Femur (tissue), 1 donor: ENCODE measurements at places on chromosomes 6 and 20.
A peak's percentile ranks its signal among the peaks of the same experiment; 100 is the strongest.

DNA sequence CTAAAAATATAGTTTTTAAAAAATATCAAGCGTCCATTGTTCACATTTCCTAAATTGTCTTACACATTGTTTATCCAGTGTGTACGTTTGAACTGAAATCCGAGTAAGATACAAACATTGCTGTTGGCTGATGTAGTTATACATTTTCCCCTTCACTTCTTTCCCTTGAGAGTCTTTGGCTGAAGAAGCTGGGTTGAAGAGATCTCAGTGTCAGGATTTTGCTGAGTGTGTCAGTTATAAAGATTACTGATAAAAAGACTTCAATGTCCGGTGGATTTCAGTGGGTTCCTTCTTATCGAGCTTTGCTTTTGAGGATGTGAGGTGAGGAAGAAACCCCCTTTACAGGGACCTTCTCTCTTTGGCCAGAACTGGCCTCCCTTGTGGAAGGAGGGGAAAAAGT lies 20.5 kb downstream of the RFPL4B start:
- DNase-seq: no peak

DNA sequence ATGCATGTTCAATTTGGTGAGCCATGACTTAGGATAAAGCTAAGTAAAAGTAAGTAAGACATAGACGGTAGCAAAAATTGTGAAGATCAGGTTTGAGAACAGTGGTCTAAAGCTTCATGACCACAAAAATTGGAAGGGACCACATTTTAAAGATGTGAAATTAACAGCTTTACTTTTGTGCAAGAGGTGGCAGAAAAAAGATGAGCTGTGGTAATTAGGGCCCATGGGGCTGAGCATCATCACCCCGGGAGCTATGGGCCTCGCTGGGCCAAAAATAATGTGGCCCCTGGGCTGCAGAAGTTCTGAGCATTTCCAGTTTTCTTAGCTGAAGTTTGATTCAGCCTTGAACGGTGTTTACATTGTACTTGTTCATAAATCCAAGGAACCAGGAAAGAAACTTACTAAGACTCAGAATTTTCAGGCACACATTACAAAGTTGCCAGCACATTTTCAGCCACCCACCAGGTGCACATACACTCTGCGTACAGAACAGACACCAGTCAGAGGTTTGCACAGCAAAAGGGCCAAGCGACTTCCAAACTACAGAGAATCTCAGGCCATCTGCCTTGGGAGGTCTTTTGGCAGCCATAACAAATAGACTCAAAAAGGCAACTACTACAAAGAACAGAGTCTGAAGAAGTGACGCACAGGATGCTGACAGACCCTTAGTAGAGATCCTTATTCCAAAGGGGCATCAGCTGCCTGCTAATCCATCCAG lies 57.7 kb downstream of the CSE1L start:
- no peak for DNase-seq

DNA sequence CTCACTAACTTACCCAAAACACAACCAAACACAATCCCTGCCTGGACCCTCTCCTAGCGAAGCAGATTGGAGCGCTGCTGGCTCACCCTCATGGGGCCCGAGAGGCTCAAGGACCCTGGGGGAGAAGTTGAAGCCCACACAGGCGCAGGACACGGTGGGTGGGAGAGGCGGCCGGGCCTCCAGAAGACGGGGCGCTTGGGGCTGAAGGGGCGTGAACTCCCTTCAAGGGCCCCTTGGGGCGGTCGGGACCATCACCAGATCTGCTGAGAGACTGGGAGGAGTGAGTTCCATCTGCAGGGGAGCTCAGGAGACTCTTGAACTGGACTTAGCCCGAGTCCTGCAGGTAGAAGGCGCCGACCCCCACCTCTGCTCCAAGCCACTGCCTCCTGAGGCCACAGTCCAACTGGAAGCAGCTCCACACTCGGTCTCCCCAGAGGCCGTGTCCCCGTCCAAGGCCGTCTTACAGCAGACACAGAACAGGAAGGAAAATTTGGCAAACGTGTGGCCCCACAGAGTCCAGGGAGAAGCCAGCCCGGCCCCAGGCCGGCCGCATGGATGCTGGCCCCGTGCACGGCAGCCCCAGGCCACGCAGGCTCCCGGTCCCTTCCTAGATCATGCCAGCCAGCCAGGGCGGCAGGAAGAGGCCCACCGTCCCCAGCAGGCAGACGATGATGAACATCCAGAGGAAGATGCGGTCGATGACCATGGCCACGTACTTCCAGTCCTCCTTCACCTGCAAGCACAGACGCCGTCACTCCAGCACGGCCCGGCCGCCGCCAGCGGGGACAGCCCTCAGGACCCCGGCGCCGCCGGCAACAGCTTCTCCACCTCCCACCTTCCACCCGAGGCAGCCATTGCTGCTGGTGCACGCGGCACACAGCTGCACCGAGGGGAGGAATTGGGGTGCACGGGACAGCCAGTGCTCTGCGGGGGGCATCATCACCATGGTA lies 14.7 kb downstream of the CHRNA4 start:
- no peak for DNase-seq

- no peak for DNase-seq
Observed at GRCh38 chr6:5667737-5668136, 339.0 kb downstream of the NRN1 start.

DNA sequence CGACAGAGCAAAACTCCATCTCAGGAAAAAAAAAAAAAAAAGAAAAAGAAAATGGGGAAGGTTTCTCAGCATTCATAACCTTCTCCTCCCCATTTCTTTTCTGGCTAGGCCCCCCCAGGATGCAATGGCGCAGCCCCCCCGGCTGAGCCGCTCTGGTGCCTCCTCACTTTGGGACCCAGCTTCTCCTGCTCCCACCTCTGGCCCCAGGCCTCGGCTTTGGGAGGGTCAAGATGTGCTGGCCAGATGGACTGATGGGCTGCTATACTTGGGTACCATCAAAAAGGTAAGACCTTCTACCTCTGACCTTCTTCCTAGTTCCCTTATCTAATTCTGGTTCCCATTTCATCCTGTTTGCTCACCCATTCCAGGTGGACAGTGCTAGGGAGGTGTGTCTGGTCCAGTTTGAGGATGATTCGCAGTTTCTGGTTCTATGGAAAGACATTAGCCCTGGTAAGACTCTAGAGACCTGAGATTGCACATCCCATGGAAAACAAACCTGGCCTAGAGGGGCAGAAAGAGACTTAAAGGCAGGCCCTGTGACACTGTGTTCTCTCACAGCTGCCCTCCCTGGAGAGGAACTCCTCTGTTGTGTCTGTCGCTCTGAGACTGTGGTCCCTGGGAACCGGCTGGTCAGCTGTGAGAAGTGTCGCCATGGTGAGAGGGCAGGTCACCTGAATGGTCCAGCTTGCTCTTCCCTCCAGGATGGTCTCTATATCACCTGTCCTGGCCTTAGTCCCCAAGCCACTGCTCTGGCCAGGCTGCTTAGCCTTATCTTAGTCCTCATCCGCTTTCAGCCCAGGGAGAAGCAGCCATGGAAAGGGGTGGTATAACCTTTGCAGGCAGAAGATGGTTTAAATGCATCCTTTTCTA lies 1.6 kb downstream of the PHF1 start:
- no peak for DNase-seq

DNA sequence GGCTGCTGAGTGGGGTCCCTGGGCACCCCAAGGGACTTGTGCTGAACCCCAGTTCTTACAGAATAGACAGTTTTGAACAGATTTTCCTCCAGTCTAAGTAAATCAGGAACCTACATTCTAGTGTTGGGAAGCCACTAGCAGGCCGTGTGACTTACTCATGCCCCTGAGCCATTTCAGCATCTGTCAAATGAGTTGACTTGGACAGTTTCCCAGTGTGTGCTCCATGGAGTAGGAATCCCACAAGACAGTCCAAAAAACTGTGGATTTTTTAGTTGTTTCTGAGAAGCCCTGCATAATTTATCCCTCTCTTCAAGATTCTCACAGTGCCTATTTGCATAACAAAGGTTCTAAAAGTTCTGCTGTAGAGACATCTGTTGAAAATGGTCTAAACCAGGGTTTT lies 2.1 kb downstream of the GABRR2 start:
- peak; percentile 52 for DNase-seq

DNA sequence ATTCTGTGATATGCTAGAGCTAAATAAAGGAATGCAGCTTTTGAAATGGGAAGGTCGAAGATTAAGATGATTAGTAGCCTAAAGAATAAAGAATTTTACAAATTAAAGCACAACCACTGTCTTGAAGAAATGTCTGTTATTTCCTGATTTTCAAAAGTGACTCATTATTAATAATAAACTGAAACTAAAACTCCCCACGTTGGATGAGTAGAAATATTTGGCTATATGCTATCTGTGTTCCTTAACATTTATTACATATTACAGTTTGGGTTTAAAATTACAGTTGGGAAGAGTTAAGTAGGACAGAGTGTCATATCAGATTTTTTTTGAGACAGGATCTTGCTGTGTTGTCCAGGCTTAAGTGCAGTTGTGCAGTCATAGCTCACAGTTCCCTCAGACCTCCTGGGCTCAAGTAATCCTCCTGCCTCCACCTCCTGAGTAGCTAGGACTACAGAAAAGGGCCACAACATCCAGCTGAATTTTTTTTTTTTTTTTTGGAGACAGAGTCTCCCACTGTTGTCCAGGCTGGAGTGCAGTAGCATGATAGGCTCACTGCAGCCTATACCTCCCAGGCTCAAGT lies 47.1 kb downstream of the AKIRIN2 start:
- no peak for DNase-seq

DNA sequence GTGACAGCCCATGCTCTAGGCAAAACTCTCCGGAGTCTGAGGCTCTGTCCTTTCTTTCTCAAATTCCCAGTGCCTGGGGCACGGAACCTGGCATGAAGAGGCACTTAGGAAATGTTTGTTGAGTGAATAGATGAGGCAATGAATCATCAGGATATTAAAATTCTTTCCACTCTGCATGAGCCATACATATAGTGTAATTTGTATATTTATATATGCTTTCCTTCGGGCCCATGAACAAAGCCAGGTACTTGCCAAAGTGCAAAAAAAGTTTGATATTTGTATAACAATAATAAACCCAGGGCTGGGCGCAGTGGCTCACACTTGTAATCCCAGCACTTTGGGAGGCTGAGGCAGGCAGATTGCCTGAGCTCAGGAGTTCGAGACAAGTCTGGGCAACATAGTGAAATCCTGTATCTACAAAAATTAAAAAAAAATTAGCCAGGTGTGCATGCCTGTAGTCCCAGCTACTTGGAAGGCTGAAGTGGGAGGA lies 212.3 kb upstream of the ZNF217 start:
- no peak for DNase-seq

- peak; percentile 21 for DNase-seq
Observed at GRCh38 chr20:47810721-47811347, 25.6 kb upstream of the SULF2 start.

DNA sequence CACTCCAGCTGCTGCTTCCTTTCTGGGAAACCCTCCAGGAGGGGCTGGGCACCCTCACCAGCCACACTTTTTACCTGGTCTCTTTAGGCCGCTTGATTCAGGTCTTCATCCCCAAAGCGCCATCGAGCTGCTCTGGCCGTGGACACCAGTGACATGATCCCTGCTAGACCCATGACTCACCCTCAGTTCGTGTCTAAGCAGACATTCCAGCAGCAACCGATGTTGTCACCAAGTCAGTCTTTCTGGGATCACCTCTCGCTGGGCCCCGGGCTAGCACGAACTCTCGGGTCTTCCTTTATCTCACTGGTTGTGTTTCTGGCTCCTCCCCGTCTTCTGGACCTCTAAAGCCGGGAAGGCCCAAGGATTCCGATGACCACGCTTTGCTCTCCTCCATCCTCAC lies 43.0 kb upstream of the GPR31 start:
- DNase-seq: no peak

- no peak for DNase-seq
Observed at GRCh38 chr6:75539136-75539535, 45.5 kb upstream of the FILIP1 start.

DNA sequence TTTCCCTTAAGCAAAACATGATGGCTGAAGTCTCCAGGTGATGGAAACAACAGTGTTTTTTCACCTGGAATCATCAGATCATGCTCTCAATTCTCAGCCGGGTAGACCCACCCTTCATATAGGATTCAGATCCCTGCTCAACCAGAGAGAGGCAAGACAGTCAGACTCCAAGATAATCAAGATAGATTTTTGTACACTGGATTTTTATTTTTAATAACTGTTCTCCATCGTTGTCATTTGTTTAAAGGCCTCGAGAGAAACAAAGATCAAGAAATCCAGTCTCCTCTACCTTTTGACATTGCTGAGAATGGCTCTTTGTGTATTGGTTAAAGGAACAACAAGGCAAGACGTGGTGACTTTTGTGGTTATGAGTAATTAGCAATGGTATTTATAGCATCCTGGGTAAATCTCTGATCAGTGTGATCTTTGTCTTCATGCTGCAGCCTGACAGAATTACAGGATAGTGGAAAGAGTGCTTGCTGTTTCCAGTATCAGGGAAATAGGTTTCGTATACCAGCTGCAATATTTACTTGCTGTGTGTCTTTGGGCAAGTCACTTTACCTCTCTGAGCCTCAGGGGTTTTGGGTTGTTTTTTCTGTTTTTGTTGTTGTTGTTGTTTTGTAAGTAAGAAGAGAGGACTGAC lies 29.9 kb downstream of the ID4 start:
- no peak for DNase-seq

DNA sequence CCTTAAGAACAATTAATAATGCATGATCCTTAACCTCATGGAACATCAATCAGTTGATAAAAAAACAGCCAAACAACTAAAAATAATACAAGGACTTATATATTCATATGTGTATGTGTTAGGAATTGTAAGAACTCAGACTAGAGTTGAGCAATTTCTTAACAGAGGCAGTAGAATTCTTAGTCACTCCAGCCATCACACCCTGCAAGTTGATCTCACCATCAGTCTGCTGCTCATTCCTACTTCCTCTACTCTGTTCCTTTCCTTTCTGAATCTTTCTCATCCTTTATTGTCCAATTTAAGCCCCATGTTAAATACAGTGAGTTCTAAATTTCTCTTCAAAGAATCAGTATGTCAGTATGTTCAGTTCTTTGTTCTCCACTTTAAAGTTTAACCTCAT lies 2.6 kb downstream of the ZNF165 start:
- no peak for DNase-seq

GRCh38 chr6:33076406-33076934 lies 680 bp downstream of the HLA-DPB1 start:
- no peak for DNase-seq

- no peak for DNase-seq
Observed at GRCh38 chr20:44362466-44362940, 7.0 kb downstream of the HNF4A start.

DNA sequence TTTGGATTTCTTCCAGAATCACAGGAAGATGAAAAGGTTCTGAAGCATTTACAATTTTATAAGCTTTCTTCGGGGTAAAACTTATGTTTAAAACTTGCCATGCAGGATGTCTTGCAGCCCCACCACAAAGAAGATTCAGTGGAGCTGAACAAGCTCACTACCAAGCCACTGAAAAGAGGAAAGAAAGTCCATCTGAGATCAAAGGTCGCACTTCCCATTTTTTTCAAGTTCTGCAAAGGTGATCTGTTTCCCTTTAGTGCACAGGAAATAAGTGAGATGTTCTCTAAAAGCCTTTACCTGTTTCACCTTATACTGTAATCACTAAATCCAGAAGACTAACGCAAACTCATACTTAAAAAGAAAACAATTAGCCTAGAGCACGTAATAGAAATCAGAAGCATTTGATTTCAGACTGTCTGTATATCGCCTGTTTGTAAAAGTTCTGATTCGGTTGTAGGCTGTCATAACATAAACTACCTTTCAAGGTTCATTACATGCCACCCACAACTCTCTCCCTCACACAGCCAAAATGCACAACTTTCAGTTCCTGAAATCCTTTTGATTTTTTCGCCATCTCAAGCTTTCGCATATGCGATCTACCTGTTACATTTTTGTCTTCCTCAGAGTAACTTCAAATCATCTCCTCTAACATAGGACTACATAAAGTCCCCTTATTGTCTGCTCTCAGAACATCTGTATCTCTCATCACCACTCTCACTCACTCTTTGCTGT lies 1.8 kb downstream of the ECHDC1 start:
- no peak for DNase-seq
